ENCODE measurements at places on chromosomes 2 and 18. TPM values are rescaled to one million over a fixed set of nuclear protein-coding genes. Genes with fewer than 3 reads are reported as not detected.

Gene DYNAP
- not detected for total RNA-seq

Gene SERPINB12
- total RNA-seq = not detected

Gene CHRNG
- not detected for total RNA-seq

Gene HADHA
- 186 TPM for total RNA-seq

Gene KCNIP3
- total RNA-seq = under 0.01 TPM

Gene TUBA3E
- total RNA-seq = not detected

Gene IL1RN
- not detected for total RNA-seq

Gene PRKAG3
- total RNA-seq = not detected

Gene RAB6C
- total RNA-seq = not detected

Gene PMAIP1
- total RNA-seq = 22.8 TPM

Gene TMEM198
- total RNA-seq = not detected

Gene QPCT
- 7.1 TPM for total RNA-seq

Gene CKAP2L
- total RNA-seq = 4.5 TPM

Gene AKAIN1
- total RNA-seq = not detected

Gene ATP6V1B1
- 0.76 TPM for total RNA-seq

Gene ZNF2
- 6.0 TPM for total RNA-seq

Gene CHN1
- 11.5 TPM for total RNA-seq

Gene ASIC4
- not detected for total RNA-seq

Gene LOXHD1
- total RNA-seq = 0.16 TPM

Gene UGT1A4
- total RNA-seq = not detected

Gene CNTNAP5
- total RNA-seq = under 0.01 TPM

All from bladder microvascular endothelial cell (primary cell).